ENCODE measurements at places on chromosomes 7 and 10. TPM values are rescaled to one million over a fixed set of nuclear protein-coding genes. Genes with fewer than 3 reads are reported as not detected.

Gene NODAL
- total RNA-seq, result 29.9 TPM

DNA sequence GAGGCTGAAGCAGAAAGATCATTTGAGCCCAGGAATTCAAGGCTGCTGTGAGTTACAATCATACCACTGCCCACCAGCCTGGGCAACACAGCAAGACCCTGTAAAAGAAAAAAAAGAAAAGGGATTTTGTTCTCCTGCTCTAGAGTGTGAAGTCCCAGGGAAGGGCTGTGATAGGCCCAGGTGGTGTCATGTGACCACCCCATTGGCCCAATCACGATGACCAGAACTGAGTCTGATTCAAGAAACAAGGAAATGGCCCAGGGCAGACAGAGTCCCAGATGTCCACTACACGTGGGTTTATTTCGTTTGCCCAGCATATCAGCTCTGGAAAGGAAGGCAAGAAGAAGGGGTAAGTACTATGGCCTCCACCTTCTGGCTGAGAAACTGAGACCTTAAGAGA, 81.3 kb upstream of the CUX1 start:
- H3K27me3 ChIP-seq, result no peaks in the 10 kb centered on the region
- peaks cover 13% of the 10 kb centered on the region for H3K4me1 ChIP-seq
- no peak for DNase-seq
- no peaks in the 10 kb centered on the region for H3K36me3 ChIP-seq

- peaks cover 39% of the 10 kb centered on the region for H3K4me1 ChIP-seq
- DNase-seq, result no peak
- H3K27me3 ChIP-seq, result no peaks in the 10 kb centered on the region
- H3K4me3 ChIP-seq, result no peak overlapping the region
These were observed 39.2 kb downstream of the WBP1L start for GRCh38 chr10:102782673-102783551.

DNA sequence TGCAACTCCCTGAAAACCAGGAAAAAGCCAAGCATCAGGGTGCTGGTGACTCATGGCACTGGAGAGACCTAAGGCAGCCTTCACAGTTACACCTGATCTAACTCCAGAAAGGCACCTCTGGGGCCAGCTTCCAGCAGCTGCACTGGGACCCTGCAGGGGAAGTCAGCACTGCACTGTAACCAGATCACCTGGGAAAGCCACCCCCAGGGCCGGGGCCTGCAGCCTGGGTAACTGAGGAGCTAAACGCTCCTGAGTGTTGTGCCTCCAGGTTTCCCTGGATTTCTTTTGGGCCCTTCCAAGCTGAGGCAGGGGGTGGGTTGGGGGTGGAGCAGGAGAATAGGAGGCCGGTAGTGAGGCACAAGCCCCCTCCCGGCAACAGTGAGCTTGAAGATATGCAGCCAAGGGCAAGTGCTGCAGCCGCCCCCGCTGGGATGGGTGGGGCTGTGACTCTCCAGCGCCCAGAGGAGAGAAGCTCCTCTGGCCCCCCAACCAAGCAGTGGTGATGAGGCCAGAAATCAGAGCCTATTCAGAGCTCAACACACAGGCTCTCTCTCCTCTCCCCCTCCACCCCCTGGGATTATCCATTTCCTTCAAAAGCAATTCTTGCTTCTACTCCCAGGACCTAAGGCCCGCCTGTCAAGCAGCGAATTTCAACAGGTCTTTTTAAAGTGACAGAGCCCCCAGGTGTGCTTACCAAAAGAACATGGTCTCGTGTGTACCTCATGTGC, 2.6 kb downstream of the CXCL12 start:
- DNase-seq, result peak; percentile 68
- peaks cover 15% of the 10 kb centered on the region for H3K36me3 ChIP-seq
- H3K27me3 ChIP-seq, result peaks cover 34% of the 10 kb centered on the region
- H3K27ac ChIP-seq, result peak overlapping the region; percentile 95

DNA sequence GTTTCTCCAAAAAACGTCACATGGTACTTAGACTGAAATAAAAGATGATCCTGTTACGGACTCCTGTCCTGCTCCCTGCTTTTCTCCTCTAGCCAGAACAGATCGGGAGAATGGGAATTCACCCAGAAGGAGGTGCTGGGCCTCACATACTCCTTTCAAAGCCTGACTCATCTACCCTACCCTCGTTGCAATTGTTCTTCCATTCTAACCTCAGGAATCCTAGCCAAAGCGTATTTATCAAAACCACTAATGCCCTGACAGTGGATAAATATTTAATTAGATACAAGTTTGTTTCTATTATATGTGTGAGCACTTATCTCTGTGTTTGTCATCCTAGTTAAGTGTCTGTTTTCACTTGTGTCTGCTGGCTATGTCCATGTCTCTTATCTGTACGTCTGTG, 21.7 kb downstream of the ZCWPW1 start:
- no peaks in the 10 kb centered on the region for H3K36me3 ChIP-seq
- H3K4me1 ChIP-seq, result no peaks in the 10 kb centered on the region
- H3K27ac ChIP-seq, result no peak overlapping the region
- no peak for DNase-seq
- no peaks in the 10 kb centered on the region for H3K27me3 ChIP-seq
